ENCODE measurements at places on chromosomes 7 and 10.

DNA sequence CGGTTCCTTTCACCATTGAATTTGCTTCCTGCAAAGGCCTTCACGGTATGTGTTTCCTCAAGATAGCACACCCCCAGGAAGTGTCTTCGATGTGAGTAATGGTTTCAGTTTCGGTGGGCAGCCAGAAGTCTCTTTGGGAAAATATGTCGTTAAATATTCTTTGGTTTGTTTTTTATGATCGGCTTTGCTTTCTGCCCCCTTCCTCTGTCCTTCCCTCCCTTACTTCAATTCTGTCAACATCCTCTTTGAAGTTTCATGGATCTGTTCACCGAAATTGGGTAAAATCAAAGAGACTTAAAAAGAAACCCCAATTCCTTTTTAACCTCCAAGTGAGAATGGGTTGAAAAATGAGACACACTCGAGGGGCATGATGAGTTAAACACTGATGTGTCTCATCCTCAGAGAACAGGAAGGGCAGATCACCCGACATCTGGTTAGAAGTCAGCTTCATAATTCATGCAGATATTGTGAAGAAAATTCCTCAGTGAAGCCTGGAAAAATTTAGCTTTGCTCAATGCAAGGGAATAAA is 170.8 kb upstream of the HABP2 start:
- DNase-seq: peak; percentile 25

- peak; percentile 82 for DNase-seq
Measured at GRCh38 chr10:47340608-47341170, 7.5 kb upstream of the RBP3 start.

DNA sequence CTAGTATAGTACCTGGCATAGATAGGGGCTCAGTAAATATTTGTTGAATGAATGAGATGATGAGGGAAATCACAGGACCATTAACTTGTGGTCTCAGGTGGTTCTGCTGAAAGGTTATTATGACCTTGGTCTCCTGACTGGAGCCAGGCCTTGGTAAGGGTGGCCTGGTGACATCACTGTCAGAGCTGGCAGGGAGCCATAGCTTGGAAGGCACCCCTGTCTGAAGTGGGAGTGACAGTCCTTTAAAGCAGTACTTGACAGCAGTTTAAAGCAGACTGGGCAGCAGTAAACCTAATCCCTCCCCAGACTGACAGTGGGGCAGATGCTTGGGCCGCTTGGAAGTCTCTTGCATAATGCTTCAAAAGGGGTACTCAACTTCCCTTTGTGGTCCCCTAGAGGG is 13.4 kb downstream of the DPCD start:
- DNase-seq: no peak

- DNase-seq: no peak
Measured at GRCh38 chr7:149188213-149188612, 7.1 kb upstream of the ZNF282 start.

DNA sequence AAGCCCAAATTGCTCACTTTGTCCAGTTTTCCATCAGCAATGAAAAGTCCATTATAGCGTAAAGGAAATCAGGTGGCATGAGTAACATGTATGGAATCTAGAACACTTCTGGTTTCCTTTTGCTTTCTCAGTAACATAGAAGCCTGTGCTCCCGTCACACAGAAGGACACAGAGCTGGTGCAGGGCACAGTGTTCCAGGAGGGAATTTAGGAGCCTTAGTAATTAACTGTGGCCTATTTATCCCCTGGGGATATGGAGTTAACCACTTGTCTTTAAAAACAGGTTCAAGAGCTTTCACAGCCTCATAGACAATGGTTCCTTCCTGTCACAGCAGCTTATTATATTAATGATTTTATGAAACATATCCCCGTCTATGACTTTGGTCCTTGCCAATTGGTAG is 189.9 kb downstream of the NEBL start:
- DNase-seq: no peak

DNA sequence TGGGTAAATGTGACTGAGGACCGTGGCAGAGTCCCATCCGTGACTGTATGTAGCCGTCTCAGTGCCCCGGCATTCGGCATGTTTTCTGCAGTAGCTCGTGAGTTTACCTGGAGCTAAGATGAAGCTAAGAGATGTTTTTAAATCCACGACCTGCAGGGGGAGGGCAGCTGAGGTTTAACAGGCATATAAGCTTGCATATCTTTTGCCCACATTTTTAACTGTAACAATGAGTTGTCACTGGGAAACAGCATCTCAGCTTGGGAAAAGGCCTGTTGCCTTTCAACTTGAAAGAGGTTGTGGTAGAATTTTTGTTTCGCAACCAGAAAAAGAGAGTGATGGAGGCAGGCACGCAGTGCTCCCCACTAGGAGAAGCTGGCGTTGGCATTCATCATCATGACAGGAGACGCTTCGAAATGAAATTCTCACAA is 77.7 kb downstream of the CELF2 start:
- no peak for DNase-seq

GRCh38 chr7:21261627-21262594 is 166.0 kb upstream of the SP4 start:
- DNase-seq: peak; percentile 52

DNA sequence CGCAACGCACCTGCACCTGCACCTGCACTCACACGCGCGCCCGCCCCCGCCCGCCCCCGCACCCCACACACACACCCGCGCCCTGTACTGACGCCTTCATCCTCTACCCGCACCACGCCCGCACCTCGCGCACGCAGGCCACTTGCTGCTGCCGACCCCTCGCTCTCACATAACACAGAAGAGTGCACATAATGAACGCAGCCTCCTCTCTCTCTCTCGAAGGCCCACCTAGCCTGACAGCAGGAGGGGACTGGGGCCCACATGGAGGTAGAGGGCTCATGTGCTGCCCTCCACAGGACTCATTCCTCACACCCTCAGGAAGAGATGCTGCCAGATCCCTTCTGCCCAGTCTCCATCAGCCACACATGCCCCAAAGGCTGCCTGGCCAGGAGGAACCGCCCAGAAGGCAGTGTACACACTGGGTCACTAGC is 432 bp upstream of the CAMK2B start:
- DNase-seq: no peak

GRCh38 chr7:123537026-123537642 is 2.7 kb upstream of the IQUB start:
- DNase-seq: no peak

- DNase-seq: no peak
Measured at GRCh38 chr10:132404169-132404880, 7.3 kb downstream of the PWWP2B start.
